Stimulated activated CD4-positive, alpha-beta T cell treated with anti-CD3 and anti-CD28 coated beads, Interleukin-2, amount 100 ng/mL, for 48 hours (primary cell): ENCODE measurements at places on chromosomes 6 and 20.

DNA sequence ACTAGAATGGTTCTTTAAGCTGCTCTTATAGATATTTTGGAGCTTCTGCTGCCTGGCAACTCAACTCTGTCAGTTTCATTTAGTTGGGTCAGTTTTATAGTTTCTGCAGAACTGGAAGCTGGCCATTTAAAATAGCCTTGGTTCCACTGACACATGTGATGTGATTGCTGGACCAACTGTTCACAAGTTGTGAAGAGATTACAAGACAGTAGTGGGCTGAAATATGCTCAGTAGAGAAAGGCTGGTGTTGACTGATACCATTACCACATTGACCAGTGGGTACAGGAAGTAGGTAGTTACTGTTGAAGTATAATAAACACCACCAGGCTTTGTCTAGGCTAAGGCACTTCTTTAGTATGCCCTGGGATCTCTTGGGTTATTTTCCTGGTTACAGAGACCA lies 39.0 kb downstream of the BCKDHB start:
- no peak for DNase-seq

- DNase-seq = no peak
Measured at GRCh38 chr6:150622941-150623874, 23.5 kb downstream of the PLEKHG1 start.

GRCh38 chr6:55668591-55668990 lies 89.6 kb upstream of the HMGCLL1 start:
- no peak for DNase-seq

- DNase-seq = no peak
Measured at GRCh38 chr20:62472138-62472940, 3.5 kb downstream of the GATA5 start.

- DNase-seq = no peak
Measured at GRCh38 chr6:21666201-21666691, 72.7 kb downstream of the SOX4 start.

DNA sequence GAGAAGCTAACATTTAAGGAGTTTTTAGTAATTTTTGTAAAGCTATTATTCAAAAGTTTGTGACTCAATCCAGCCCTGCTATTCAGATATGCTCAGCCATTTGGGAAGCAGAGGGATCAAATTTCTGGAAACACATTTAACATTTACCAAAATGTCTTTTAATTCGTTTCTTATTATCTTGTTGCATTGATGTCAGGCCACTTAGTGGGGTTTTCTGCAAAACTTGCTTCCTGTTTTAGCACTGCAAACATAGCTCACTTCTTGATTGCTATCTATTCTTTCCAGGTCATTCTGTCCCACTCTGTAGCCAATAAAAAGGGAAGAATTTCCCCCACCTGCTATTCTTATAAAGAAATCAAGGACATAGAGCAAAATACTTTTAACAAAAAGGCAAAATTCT lies 176.9 kb upstream of the SUPT3H start:
- DNase-seq = no peak

GRCh38 chr20:38136421-38137245 lies 28.4 kb downstream of the TGM2 start:
- no peak for DNase-seq

DNA sequence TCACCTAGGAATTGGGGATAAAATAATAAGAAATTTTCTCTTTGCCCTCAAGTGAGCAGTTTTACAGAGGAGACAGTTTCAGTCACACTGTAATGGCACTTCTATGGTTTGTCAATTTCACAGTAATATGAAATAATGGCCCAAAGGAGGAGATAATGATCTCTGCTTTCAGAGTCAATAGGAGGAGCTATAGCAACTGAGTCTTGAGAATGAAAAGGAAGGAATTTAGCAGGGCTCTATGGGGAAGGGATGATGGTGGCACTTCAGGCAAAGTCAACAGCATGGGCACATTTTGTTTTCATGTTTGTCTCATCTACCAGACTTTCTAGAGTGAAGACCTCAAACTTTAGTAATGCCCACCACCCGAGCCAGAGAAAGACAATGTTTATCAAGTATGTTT lies 138.3 kb upstream of the HMGN3 start:
- DNase-seq = no peak

DNA sequence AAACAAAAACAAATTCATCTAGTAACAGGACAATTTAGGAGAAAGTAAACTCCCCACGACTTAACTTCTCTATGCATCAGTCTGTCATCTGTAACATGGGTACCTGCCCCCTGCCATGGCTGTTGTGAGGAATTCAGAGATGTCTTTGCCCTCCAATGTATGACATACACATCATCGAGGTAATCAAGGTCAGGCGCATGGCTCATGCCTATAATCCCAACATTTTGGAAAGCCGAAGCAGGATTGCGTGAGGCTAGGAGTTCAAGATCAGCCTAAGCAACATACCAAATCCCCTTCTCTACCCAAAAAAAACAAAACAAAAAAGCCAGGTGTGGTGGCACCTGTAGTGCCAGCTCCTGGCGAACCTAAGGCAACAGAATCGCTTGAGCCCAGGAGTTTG lies 9.0 kb downstream of the EEF1A1 start:
- no peak for DNase-seq

- peak; percentile 56 for DNase-seq
Measured at GRCh38 chr6:149032599-149033405, 284.7 kb upstream of the TAB2 start.

- DNase-seq = no peak
Measured at GRCh38 chr6:106561686-106562405, 67.5 kb downstream of the RTN4IP1 start.

GRCh38 chr6:87237804-87238203 lies 82.4 kb downstream of the ZNF292 start:
- no peak for DNase-seq

GRCh38 chr20:29497261-29497671 lies 1760.2 kb upstream of the DEFB115 start:
- no peak for DNase-seq

DNA sequence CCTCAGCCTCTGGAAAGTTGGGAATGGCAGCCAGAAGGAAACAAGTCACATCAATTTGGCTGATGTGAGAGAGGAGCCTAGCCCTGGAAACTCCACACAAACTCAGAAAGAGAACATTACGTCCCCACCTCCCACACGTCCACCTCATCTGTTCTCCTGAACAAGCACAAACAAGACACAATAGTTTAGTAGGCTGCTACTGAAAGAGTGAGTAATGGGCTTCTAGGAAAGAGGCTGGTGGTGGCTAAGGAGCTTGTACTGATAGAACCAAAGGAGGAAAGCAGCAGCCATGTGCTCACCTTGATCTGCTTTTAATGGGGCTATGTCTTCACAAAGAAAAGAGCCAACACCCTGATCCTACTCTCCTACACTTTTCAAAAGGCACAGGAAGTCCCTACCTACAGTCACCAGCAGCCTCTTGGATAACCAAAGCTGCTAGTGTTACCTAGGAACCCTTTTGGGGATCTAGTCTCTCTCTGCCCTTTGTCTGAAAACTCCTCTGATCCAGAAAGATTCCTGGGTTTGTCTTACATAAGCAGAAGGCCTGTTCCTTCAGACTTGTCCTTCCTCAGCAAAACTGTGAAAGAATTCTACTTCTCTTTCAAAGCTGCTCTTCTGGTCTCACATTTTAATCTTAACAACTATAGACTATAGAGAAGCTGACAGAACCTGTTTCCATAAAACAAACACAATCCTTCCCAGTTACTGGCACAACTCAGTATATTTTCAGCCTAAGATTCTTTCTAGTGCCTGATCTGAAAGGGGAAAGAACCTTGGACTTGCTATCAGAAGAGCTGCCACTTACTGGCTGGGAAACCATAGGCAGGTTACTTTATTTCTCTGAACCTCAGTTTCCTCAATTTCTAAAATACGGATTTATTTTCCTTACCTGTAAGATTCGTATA lies 3.1 kb downstream of the PLAGL2 start:
- DNase-seq = peak; percentile 59

- no peak for DNase-seq
Measured at GRCh38 chr6:137756788-137757187, 110.3 kb upstream of the TNFAIP3 start.

DNA sequence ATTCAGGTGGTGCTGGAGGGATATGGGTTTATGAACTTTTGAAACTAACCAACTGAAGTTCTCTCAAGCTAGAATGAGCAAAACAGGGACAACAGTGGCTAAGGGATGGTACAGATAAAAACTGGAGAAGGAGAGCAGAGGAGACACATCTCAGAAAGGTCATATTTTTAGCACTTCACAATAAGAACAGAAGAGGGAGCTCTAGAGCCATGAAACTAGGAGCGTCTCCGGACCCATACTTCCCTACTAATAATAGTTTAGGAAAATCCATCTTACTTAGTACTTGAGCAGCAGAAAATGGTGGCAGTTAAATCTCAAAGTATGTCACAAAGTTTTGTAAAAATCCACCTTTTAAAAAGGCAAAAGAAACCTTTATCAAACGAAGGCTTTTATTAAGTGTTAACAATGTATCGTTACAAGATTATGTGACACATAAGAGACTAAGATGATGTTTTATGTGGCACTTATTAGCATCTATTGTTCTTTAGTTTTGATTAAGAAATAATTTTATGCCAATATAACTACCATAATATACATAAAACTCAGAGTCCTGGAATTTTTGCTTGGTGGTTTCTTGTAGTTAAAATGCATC lies 278.6 kb downstream of the TBC1D32 start:
- no peak for DNase-seq

- DNase-seq = no peak
Measured at GRCh38 chr20:61932199-61932592, 133.5 kb downstream of the TAF4 start.

DNA sequence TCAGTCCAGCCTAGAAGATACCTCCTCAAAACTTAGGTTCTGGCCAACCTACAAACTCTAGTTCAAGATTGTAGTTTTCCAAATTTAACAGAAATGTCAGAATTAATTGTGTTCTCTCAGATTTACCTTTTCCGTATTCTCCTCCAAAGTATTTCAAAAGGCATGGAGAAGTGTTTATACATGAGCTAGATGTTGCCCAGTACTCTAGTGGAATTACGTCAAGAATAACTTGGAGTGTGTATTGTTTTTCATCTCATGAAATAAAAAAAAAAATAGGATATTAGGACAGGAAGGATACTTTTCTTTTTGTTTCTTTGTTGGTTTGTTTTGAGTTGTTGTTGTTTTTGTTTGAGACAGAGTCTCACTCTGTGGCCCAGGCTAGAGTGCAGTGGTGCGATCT lies 32.3 kb upstream of the MARCKS start:
- DNase-seq = no peak
